Left renal pelvis (tissue), 4 donors: ENCODE measurements at places on chromosomes 5 and 9.

DNA sequence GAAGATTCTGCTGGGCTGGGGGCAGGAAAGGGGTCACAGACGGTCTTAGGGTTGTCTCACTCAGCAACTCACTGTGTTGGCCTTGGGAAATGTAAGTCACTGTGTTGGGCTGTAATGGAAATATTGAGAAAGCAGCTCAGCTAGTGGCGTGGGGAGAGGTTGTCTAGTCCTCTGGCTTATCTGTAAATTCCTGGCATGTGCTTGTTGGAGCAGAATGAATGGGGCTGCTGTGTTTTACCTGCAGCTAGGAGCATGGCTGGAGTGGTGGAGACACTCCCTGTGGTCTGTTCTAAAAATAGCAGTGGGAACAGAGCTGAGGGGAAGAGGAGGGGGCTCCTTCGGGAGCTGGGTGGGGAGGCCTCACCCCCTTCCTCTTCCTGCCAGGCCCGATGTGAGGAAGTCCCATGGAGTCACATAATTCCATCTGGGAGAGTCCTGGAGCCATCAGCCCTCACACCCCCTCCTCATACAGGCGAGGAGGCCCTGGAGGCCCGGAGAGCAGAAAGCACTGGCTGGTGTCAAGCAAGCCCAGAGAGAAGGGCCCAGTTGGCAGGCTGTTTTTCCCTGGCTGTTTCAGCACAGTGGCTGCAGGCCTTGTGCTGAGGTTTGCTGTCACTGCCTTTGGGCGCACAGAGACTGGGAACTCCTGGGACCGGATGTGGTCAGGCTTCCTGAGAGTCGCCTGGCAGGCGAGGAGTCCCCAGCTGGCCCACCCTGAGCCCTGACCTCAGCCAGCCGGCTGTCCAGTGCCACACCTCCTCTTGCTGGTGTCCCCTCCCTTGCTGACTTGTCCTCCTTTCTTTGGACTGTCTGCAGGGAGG is 84.9 kb downstream of the RGS3 start:
- DNase-seq, result no peak

GRCh38 chr9:101068696-101069095 is 40.2 kb downstream of the PLPPR1 start:
- DNase-seq, result no peak

DNA sequence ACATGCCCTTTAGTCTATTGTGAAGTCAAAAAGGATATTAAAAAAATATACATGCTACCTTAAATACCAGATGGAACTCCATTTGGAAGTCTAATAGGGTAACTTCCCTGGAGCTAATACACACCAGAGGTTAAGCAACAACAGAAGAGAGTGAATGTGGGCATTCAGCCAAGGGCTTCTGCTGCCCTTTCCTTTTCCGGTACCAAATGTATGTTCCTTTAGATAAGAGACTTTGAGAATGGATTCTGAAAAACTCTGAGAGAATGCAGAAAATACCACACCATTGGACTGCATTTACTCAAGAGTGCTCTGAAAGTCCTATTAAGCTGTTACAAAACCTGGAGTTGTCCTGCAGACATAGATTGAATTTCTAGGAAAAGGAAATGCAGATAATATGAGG is 23.8 kb upstream of the TRPM3 start:
- no peak for DNase-seq

DNA sequence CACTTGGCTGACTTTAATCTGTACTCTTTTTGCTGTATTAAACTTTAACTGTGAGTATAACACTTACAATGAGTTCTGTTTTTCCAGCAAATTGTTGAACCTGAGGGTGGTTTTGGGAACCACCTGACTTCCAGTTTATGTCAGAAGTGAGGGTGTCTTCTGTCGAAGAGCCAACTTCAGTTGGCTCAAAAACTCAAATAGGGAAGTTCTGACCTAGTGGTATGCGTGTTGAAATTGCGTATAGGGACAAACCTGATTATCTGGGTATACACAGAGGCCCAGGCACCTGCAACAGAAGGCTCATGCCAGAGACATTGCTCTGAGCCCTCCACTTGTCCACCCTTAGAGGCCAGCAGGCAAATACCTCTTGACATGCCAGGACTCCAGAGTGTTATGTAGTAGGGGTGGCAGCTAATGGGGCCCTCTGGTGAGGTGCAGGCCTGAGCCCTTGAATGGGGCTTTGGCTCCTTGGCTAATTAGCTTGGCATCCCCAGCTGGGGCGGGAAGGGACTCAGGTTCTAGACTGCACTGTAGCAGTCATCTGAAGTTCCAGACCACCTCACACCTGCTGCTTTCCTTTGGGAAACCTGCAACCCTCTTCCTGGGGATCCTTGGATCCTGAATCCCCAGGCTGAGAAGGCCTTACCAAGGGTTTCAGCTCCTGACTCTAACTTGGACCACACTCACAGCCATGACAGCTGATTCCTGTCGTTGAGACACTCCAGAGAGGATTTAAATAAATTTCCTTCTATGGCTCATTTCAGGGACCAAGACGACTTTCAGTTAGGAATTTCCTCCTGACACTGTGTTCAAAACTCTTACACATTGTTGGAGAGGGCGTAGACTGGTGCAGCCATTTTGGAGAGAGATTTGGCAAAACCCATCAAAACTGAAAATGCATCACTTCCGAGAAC is 189.6 kb downstream of the HSPA4 start:
- DNase-seq, result no peak

- no peak for DNase-seq
These were observed 55.3 kb downstream of the OR2K2 start for GRCh38 chr9:111274737-111275136.
